ENCODE measurements at places on chromosomes 12 and 14.

GRCh38 chr12:47870175-47870781 is 34.5 kb downstream of the VDR start:
- DNase-seq, result no peak

- DNase-seq, result no peak
Measured at GRCh38 chr12:19095756-19096480, 33.6 kb upstream of the PLEKHA5 start.

- DNase-seq, result no peak
Measured at GRCh38 chr12:4472046-4472445, 26.4 kb upstream of the FGF6 start.

- no peak for DNase-seq
Measured at GRCh38 chr14:85233756-85234155, 296.2 kb upstream of the FLRT2 start.

GRCh38 chr12:97681612-97682504 is 219.3 kb downstream of the RMST start:
- no peak for DNase-seq

- no peak for DNase-seq
Measured at GRCh38 chr12:28958553-28959195, 190.4 kb upstream of the FAR2 start.

GRCh38 chr12:67410667-67411067 is 141.5 kb downstream of the CAND1 start:
- DNase-seq, result no peak

Data from breast epithelium (tissue), 4 donors.